SK-MEL-5 (cell line): ENCODE measurements at places on chromosomes 7 and 10.

DNA sequence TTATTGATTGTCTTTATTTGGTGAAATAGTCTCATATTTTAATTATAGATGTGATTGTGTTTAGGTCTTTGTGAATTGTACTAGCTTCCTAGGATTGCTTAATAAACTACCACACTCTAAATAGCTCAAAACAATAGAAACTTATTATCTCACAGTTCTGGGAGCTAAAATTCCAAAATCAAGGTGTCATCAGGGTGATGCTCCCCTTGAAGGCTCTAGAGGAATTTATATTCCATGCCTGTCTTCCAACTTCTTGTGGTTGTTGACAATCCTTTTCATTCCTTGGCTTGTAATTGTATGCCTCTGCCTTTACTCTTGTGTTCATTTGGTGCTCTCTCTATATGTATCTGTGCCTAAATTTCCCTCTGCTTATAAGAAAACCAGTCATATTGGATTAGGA, 155.3 kb upstream of the AKR1E2 start:
- no peak for DNase-seq

DNA sequence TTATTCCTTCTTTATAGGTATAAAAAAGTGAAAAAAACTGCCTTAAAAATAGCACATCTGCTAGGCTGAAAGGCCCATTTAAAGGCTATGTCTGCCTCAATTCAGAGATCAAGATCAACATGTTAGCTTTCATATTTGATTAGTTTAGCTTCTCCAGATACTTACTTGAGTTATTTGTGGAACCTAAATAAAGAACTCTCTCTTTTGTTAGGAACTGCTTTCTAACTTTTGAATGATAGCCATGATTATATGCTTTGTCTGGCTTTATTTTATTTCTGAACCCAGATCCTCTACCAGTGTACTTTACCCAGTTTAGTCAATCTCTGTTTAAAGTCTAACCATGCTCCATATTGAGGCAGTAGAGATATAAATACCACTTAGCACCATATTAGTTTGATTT, 515.5 kb upstream of the SEMA3D start:
- no peak for DNase-seq

DNA sequence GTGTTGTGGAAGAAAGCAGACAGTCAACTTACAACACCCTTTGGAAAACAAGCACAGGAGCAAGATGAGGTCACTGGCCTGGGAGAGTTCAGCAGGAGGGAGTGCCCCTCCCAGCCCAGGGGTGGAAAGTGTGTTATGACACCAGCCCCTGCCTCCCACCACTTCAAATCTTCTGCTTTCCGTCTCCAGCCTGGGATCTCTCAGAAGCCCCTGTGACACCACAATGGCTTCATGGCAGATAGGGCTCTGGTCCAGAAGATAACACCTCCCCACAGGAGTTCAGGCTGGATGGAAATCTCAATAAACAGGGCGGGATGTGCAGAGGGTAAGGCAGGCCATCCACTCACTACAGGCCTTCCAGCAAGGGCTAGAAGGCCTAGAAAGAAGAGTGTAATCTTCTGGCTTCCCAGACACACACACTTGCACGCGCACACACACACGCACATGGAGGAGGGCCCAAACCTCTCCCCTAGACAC, 48.7 kb upstream of the ZMIZ1 start:
- DNase-seq = no peak

GRCh38 chr10:13743101-13743693, 156.4 kb downstream of the PRPF18 start:
- DNase-seq = no peak

GRCh38 chr7:138338361-138338760, 121.7 kb upstream of the TRIM24 start:
- no peak for DNase-seq
